Chondrocyte (in vitro differentiated cells): ENCODE measurements at places on chromosomes 4 and X.

DNA sequence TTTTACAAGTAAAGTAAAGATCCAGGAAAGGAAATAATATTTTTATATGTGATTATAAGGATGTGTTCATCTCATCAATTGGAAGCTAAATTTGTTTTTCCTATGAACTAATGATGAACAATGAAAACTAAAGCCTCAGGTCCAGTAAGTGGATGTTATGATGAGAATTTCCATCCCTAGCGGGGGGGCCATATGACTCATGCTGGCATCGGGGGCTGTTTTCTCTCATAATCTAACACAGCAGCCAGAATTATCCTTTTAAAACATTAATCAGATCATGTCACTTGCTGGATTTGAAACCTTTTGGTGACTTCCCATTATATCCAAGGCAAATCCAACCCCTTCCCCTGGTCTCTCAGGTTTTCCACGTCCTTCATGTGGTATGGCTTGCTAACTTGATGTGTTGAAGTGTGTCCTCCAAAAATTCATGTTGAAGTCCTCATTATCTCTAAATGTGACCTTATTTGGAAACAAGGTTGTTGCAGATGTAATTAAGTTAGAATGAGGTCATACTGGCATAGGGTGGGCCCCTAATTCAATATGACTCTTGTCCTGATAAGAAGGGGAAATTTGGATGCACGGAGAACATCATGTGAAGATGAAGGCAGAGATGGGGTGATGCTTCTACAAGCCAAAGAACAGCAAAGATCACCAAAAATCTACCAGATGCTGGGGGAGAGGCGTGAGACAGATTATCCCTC lies 96.8 kb downstream of the AKAP4 start:
- DNase-seq = no peak

GRCh38 chrX:41352329-41352838 lies 18.4 kb downstream of the DDX3X start:
- no peak for DNase-seq

DNA sequence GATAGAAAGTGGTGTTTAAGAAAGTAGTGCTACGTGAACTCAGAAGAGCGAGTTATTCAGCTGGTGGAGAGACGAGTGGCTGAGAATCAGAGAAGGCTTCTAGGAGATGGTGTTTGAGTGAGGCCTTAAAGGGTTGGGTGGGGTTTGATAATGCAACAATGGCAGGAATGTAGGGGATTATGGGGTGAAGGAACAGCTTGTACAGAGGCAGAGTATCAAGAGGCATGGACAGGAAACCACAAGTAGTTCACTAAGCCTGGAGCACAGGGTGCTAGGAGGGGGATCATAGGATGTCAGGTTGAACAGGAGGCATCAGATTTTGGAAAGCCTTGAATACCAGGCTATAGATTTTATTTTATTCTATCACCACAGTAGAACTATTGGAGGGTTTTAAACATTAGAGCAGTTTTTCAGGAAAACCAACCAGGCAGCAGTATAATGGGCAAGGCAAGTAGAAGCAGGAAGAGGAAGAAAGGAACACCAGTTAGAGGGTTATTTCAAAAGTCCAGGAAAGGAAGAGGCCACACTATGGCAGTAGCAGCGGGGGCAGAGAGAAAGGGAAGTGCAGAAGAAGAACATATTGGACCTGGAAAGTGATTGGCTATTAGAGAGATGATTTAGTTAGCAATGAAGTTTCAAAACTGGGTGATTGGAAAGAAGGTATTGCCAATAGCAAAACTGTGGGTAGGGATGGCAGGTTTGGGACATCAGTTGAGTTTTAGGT lies 99.2 kb downstream of the DOCK11 start:
- no peak for DNase-seq

DNA sequence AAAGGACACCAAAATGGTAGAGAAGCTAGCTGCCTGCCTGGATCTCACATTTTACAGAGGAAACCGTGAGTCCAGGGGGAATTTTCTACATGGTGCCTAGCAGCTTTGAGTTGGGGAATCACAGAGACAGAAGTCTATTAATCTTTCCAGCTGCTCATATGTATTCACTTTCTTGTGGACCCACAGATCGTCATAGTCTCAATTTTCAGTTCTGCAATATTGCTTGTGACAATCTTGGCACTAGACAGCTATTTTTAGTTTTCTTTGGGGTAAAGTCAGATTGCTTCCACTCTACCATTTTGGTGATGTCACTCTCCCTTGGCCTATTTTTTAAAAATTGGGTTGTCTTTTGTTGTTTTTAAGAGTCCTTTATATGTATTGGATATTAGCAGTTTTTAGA lies 233.4 kb upstream of the STK26 start:
- no peak for DNase-seq

- no peak for DNase-seq
Measured at GRCh38 chrX:129637217-129638109, 17.3 kb downstream of the APLN start.

DNA sequence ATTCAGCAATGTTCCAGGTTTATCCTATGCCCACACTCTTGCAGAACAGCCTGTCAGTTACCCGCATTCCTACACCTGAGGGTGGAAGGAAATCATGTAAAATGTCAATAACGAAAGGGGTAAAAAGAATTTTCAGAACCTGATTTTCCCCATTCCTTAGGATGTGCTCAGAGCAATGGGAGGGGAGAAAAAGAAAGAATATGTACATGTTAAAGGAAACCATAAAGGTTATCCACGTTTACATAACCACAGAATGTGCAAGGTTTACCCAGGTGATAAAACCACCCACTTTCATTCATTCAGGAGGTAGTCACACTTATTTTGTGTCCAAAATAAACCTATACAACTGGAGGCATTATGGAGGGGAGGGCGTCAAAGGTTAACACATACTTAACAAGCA lies 335.5 kb downstream of the ZNF674 start:
- DNase-seq = no peak

- DNase-seq = no peak
Measured at GRCh38 chrX:131577999-131578734, 34.3 kb downstream of the OR13H1 start.

GRCh38 chrX:74421036-74421739 lies at the start of gene SLC16A2:
TSS of gene SLC16A2 (plus strand) at chrX:74421493. CDS start at chrX:74421638, 145 bp downstream.
- DNase-seq = no peak

DNA sequence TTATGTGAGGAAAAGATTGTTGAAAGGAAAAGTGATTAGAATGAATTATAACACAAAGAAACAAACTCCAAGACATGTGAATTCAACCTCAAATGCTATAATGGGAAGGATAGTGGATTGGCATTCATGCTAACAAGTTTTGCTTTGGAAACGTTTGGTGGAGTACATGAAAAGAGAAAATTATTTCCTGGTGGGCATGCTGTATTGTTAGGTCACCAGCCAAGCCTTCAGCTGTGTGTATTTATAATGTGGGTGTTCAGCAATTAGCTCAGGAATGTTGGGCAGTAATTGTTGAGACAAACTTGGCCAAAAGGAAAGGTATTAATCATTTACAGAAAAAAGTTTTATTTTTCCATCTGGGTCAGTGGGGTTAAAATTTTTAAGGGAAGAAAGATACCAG lies 198.9 kb upstream of the ARSJ start:
- DNase-seq = no peak

DNA sequence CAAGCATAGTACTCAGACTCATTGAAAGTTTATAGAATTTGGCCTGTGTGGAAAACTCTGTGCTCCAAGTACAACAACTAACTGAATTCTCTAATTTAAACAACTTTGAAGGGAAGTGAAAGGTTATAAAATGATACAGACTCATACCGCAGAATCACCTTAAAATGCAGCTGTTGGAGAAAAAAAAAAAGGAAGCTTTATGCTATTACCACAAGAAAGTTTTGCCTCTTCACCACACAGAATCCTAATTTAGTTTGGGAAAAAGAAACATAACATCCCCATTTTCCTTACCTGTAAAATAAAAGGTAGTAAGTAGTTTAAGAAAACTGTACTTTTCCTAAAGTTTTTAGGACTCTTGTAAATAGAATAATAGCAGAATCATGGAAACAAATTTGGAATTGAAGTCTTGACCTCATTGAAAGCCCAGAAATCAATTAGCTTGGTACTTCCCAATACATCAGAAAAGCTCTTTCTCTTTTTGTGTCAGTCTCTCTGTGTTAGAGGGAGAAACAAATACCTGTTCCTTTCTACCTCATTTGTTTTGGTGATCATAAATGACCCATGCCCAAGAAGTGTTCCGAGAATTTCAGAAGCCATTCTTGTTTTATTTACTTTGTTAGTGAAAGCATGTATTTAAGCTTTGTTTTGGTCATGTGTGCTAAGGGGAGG lies 78.8 kb downstream of the NFKB1 start:
- DNase-seq = no peak

GRCh38 chr4:86834901-86835300 lies 14.3 kb downstream of the SLC10A6 start:
- no peak for DNase-seq

GRCh38 chrX:150984169-150984824 lies 1.2 kb downstream of the HMGB3 start:
- peak; percentile 72 for DNase-seq
